ENCODE measurements at places on chromosomes 1 and 21.

GRCh38 chr1:231828182-231828920 is 201.8 kb downstream of the DISC1 start:
- no peak for DNase-seq

DNA sequence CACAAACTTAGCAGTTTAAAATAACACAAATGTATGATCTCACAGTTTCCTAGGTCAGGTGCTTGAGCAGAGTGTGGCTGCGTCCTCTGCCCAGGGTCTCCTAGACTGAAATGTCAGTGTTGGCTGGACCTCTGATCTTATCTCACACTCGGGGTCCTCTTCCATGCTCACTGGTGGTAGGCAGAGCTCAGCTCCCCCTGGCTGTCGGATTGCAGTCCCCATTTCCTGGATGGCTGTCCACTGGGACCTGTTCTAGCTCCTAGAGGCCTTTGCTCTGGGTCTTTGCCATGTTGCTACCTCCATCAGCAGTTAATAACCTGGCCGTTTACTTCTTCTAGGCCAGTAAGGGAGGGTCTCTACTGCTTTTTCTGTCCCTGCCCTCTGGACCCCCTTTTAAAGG is 107.5 kb downstream of the PCNX2 start:
- no peak for DNase-seq

DNA sequence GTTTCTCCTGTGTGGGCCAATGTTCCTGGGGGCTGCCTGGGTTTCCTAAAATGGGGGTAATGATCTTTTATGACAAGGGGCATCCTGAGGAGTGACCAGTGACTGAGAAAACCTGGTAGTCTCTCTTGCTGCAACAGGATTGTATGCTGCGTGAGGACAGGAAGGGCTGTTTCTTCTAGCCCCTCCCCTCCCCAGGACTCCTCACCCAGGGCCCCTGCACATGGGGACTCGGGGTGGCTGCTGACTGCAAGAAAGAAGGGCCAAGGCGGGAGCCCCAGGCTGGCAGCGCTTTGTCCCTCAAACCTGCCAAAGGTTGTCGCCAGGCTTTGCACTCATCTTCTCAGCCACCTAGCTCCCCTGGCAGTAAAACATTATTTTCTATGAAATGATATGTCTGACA is 442.4 kb downstream of the CAMTA1 start:
- DNase-seq = no peak

- no peak for DNase-seq
Observed at GRCh38 chr1:182279724-182280503, 111.7 kb downstream of the GLUL start.

DNA sequence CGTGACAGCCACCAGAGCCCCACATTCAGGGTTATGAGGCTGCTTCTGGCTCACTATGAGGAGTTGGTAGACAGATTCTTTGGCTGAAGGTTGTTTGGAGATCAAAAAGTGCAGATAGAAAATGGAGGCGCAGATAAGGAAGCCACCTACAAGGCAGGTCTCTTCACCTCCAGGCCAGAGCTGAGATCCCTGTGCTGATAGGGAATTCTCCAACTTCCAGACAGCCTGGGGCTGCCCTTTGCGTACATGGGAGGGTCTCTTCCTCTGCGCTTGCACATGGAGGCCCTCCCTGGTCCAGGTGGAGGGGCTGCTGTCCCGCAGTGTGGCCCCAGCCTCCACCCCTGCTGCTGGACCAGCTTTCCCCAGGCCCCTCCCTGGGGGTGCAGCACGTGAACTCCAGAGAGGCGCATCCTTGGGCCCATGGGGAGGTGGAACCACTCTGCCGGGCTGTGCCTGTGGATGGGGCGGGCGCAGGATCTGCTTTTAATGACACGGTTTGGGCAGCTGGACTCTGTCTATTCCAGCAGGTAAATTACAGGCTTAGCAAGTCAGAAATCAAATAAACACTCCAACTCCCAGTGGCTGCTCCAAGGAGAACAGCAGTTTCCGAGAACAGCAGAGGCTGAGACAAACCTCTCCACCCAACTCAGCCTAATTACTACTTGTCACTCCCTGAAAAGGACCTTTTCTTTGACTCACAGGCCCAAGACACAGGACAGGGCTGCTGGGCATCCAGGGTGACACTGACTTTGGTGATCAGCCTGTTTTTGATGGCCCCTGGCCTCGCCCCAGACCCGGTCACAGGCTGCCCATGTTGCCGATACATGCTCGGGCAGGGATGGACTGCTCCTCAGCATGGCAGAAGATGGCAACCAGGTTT is 12.4 kb downstream of the OXCT2 start:
- DNase-seq = no peak

GRCh38 chr1:3633344-3634058 is 8.7 kb downstream of the TPRG1L start:
- no peak for DNase-seq

GRCh38 chr1:227781314-227781930 is 34.1 kb upstream of the PRSS38 start:
- no peak for DNase-seq
